ENCODE measurements at places on chromosomes 11 and 22.
A peak's percentile ranks its signal among the peaks of the same experiment; 100 is the strongest.

- no peak overlapping the region for H3K27ac ChIP-seq
- no peaks in the 10 kb centered on the region for H3K4me1 ChIP-seq
- no peak for DNase-seq
- no peaks in the 10 kb centered on the region for H3K27me3 ChIP-seq
- no peaks in the 10 kb centered on the region for H3K36me3 ChIP-seq
- H3K4me3 ChIP-seq: no peak overlapping the region
Measured at GRCh38 chr22:34150023-34150422, 229.7 kb upstream of the LARGE1 start.

DNA sequence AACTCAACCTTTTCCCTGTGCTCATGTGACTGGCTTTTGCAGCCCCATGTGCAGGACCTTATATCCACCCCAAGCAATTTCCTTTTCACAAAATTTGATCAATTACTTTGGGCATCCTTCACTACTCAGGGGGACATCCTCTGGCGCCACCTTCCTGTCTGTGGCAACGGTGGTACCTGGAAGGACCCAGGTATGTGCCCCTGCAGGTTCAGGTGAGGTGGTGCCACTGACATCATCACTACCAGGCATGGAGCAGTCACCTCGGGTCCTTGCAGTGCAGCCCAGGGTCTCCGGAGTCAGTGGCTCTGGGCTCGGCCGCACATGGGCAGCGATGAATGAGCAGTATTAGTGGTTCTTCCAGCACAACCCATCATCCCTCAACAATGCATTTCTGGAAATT lies 37.7 kb upstream of the B3GAT1 start:
- no peaks in the 10 kb centered on the region for H3K27me3 ChIP-seq
- H3K27ac ChIP-seq: no peak overlapping the region
- H3K36me3 ChIP-seq: no peaks in the 10 kb centered on the region
- H3K4me1 ChIP-seq: no peaks in the 10 kb centered on the region
- H3K4me3 ChIP-seq: no peak overlapping the region

GRCh38 chr11:76699451-76700091 lies 29.0 kb upstream of the LRRC32 start:
- no peaks in the 10 kb centered on the region for H3K27me3 ChIP-seq
- no peaks in the 10 kb centered on the region for H3K36me3 ChIP-seq
- no peak overlapping the region for H3K27ac ChIP-seq
- H3K4me1 ChIP-seq: peaks cover 16% of the 10 kb centered on the region
- DNase-seq: no peak

DNA sequence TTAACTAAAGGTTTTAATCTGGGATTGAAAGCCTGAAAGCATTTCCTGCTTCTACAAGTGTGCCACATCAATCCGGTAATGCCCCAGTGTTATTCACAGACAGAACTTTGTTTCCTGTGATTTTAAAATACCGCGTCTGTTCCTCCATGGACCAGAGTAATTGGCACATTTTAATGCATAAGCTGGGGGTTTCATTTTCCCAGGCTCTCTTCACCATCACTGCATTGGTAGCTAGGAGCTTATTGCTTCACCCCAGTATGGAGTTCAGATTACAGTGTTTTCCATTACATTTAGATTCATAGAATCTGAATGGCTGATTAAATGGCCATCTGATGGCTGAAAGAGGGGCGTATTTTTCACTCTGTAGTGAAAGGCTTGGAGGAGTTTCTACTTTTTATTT lies 25.7 kb upstream of the CRTAM start:
- H3K4me3 ChIP-seq: no peak overlapping the region
- peaks cover 6% of the 10 kb centered on the region for H3K4me1 ChIP-seq
- H3K27ac ChIP-seq: no peak overlapping the region
- DNase-seq: no peak
- H3K27me3 ChIP-seq: no peaks in the 10 kb centered on the region

DNA sequence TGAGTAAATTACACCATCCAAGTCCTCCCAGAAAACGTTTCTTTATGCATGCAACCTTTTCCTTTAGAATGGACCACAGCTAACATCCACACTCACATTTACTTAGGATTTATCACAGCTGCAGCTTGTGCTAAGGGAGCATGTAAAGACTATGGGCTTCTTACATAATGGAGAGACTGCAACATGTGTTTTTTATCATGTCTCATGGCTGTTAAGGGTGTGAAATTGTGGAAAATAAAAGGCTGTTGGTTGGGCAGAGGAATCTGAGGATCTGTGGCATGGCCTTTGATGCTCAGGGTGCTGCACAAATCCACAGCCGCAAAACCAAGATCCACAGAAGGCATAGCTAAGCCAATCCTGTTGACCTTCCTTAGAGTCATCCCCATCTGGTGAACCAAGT lies 112.0 kb upstream of the MTNR1B start:
- no peaks in the 10 kb centered on the region for H3K4me1 ChIP-seq
- no peak overlapping the region for H3K4me3 ChIP-seq
- DNase-seq: no peak
- no peaks in the 10 kb centered on the region for H3K36me3 ChIP-seq
- no peak overlapping the region for H3K27ac ChIP-seq

- H3K27ac ChIP-seq: no peak overlapping the region
- H3K27me3 ChIP-seq: no peaks in the 10 kb centered on the region
- DNase-seq: no peak
Measured at GRCh38 chr11:46659908-46660307, 40.5 kb downstream of the ARHGAP1 start.

- DNase-seq: no peak
- H3K36me3 ChIP-seq: no peaks in the 10 kb centered on the region
- no peak overlapping the region for H3K27ac ChIP-seq
Measured at GRCh38 chr11:8292351-8292750, 28.7 kb upstream of the LMO1 start.

- no peak overlapping the region for H3K27ac ChIP-seq
- no peaks in the 10 kb centered on the region for H3K36me3 ChIP-seq
- no peak for DNase-seq
Measured at GRCh38 chr11:128824191-128825049, 42.7 kb downstream of the KCNJ1 start.

DNA sequence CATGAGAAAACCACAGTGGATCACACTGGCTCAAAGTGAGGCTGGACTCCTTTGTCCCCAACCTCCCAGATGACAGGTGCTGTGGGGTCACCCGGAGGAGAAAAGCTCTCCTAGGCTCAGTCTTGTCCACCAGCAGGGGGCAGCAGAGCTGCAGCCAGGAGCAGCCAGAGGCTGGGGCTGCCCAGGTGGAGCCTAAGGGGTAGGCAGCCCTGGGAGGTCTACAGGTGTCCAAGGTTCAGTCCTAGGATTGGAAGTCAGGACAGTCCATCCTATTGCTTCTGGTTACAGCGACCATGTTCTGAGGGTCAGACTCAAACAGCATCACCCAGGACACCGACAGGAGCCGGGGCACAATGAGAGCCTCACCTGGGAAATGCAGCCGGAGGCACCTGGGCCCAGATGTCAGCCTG lies 77.6 kb upstream of the IGLL5 start:
- no peak overlapping the region for H3K27ac ChIP-seq
- no peaks in the 10 kb centered on the region for H3K36me3 ChIP-seq
- H3K27me3 ChIP-seq: no peaks in the 10 kb centered on the region
- no peaks in the 10 kb centered on the region for H3K4me1 ChIP-seq
- DNase-seq: peak; percentile 65
- no peak overlapping the region for H3K4me3 ChIP-seq

DNA sequence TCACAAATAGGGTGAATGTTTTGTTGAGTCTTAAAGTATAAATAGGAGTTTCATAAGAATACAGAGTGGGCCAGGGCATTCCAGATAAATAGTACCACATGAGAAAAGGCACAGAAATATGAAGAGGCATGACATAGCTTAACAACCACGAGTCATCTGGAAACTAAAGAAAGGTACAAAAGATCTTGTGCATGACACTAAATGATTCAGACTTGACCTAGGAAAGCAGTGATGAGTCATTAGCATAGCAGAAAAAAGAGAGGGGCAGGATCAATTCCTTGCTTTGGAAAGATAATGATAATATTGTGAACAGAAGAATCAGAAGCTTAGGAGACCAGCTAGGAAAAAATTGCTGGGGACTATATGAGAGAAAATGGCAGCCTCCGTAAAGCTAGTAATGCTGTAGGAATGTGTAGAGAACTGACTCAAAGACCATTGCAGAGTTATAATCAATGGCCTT lies 47.6 kb upstream of the FIBIN start:
- no peak overlapping the region for H3K27ac ChIP-seq
- no peak overlapping the region for H3K4me3 ChIP-seq
- no peaks in the 10 kb centered on the region for H3K4me1 ChIP-seq
- DNase-seq: no peak
- H3K27me3 ChIP-seq: no peaks in the 10 kb centered on the region
- H3K36me3 ChIP-seq: no peaks in the 10 kb centered on the region

DNA sequence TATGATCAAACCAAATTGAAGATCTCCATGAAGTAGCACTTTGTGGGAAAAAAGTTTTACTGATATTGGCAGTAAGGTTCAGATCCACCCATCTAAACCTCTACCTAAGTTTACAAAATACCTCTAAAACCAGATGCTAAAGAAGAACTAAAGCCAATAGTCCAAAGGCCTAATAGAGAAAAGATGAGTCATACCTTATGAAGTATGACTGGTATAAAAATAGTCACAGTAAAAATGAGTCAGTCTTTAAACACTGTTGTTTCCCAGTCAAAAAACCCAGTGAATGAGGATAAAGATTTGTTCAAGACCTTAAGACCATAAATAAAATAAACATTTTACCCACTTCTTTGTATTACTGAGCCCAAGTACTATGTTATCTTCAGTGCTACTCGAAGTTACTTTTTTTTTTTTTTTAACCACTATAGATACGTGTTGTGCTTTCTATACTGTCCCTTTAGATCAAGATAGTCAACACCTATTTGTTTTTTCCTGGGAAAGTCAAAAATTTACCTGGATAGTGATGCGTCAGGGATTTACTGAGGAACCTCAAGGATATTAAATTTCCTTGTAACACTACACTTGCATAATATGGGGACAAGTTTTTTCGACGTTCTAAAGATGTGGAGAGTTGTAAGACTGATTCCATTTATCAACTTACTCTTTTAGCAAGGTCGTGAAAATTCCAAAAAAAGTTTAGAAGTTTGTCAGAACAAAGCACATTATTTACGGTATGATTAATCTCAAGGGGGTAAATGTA lies 87.3 kb downstream of the CCDC73 start:
- no peak for DNase-seq
- H3K27ac ChIP-seq: no peak overlapping the region
- no peak overlapping the region for H3K4me3 ChIP-seq
- H3K36me3 ChIP-seq: no peaks in the 10 kb centered on the region
- peaks cover 13% of the 10 kb centered on the region for H3K4me1 ChIP-seq

Measured in Caco-2 (cell line).